ENCODE measurements at places on chromosomes 2 and 18. TPM values are rescaled to one million over a fixed set of nuclear protein-coding genes. Genes with fewer than 3 reads are reported as not detected.

DNA sequence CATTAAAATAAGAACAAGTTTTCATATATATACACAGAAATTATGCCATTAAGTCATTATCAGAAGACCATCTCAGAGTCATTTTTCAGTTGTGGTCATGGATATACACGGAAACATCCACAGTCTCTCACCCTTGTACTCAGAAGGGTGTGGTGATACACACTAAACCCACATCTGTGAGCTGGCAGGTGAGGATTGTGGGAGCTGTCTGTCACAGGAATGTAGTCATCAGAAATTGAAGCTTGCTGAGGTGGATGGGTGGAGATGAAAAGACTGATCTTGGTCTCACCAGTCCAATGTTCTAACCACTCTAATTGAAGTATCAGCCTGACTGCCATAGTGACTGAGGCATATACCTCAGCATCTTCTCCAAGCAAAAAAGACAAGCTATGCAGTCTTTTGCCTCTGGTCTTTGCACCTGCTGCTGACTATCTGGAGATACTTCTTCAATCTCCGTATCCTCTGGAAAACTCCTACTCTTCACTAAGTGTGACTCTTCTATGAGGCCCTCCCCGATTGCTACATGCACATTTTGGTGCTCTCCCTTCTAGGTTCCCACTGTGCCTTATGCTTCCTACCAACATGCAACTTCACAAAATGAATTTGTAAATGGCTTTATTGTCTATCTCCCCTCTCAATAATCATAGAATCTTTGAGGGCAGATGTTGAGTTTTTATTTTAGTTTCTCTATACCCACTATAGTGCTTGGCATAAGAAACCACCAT is 232.8 kb downstream of the DYM start:
- no peaks in the 10 kb centered on the region for H3K36me3 ChIP-seq
- ATAC-seq, result no peak
- H3K27ac ChIP-seq, result no peak overlapping the region
- H3K27me3 ChIP-seq, result no peaks in the 10 kb centered on the region
- H3K4me3 ChIP-seq, result no peak overlapping the region

- peak overlapping the region; percentile 95 for H3K4me3 ChIP-seq
- peak overlapping the region; percentile 57 for H3K27ac ChIP-seq
- H3K27me3 ChIP-seq, result no peaks in the 10 kb centered on the region
Observed at GRCh38 chr2:106192752-106193689, 1.1 kb downstream of the UXS1 start.

DNA sequence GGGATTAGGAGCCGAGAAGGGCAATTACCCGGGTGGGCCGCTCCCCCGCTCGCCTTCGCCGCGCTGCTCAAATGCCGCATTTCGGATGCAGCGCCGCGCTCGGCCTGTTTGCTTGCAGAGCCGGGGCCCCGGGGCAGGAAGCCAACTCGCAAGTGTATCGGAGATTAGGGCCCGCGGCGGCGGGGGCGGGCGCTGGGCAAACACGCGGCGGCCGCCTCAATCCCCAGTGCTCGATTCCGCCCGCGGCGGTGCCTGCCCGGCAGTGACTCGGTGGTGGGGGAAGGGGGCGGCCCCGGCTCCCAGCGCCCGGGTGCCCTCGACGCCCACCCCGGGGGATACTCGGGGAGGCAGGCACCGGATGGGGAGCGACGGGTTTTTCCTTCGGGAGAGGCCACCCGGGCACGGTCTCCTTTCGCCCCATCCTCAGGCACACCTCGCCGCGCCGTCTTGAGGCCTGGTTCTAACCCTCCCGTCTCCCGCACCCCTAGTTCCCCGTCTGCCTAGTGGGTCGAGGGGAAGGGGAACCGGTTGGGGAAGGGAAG is 26.6 kb upstream of the NOTO start:
- ATAC-seq, result peak; percentile 38
- peak overlapping the region; percentile 63 for H3K4me3 ChIP-seq
- peaks cover 15% of the 10 kb centered on the region for H3K4me1 ChIP-seq
- no peaks in the 10 kb centered on the region for H3K36me3 ChIP-seq
- peak overlapping the region; percentile 71 for H3K27ac ChIP-seq

DNA sequence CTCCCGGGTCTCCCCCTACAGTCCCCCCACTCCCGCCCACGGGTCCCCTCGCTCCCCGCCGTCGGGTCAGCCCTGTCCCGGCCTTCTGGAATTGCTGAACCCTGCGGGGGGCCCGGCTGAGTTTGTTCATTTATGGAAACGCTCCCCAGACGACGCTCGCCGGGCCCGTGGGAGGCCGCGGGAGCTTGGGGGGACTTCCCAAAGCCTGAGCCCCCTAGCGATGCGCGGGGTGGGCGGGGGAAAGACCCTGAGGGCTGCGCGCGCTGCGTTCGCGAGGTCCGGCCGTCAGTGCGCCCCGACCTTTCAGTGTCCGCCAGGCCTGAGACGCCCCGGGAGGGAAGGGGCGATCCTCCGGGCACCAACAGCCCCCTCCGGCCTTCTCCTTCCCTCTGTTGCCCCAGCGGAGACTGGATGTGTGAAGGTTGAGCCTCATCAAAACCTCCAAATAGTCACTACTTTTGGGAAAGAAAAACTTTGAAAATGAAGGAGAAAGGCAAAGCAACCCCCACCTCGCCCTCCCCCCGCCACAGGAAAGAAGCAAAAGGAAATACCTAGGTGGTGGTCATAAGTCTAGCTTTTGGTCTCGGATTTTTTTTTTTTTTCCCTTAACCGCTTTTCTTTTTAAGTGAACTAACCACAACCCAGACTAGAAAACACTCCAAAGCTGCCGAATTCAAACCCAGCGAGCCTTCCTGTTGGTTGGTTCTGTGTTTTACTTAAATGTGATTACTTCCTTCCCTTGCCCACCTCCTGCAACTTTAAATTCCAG is 509 bp upstream of the CYS1 start:
- ATAC-seq, result peak; percentile 9
- peak overlapping the region; percentile 83 for H3K4me3 ChIP-seq

GRCh38 chr2:137705296-137705695 is 259.0 kb upstream of the HNMT start:
- H3K27me3 ChIP-seq, result no peaks in the 10 kb centered on the region
- H3K36me3 ChIP-seq, result no peaks in the 10 kb centered on the region
- ATAC-seq, result no peak

DNA sequence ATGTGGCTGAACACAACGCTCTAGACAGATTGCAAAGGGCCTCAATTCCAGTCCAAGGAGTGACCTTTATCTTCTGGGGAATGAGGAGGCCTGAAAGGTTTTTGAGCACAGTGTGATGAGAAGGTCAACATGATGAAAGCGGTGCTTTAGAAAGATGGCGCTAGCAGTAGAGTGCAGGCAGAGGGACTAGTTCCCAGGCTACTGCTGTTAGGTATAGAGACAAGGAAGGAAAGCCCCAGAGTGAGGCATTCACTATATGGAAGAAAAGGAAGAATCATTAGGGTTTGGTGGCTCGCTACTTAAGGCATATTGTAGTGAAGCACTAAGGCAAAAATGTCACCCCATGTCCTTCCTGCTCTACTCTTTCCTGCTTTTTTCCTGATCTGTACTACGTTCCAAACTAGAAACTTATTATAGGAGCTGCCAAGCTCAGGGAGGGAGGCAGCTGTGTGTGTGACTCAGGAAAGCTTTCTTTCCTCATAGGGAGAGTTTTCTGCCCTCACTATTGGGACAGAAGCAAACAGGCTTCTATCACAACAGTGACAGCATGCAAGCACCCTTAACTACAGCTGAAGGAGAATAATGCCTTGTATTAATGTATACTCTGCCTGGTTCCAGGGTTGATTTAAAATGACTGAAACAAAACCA is 160.8 kb upstream of the CAVIN2 start:
- H3K27me3 ChIP-seq, result no peaks in the 10 kb centered on the region
- peak; percentile 51 for ATAC-seq
- H3K36me3 ChIP-seq, result no peaks in the 10 kb centered on the region
- no peak overlapping the region for H3K4me3 ChIP-seq

GRCh38 chr2:228056293-228057097 is 125.0 kb downstream of the SPHKAP start:
- ATAC-seq, result no peak
- no peak overlapping the region for H3K27ac ChIP-seq
- H3K4me1 ChIP-seq, result no peaks in the 10 kb centered on the region
- H3K4me3 ChIP-seq, result no peak overlapping the region

- H3K4me3 ChIP-seq, result no peak overlapping the region
- H3K27ac ChIP-seq, result no peak overlapping the region
Observed at GRCh38 chr18:6569813-6570212, 155.1 kb upstream of the L3MBTL4 start.

The RASGRP3 gene
- total RNA-seq, result 6.9 TPM

The NDC80 gene
- total RNA-seq, result not detected

The CHN1 gene
- 35.8 TPM for total RNA-seq

The REG1B gene
- not detected for total RNA-seq

The CCDC85A gene
- 3.2 TPM for total RNA-seq

The RNU2-63P gene
- total RNA-seq, result not detected

The STPG4 gene
- total RNA-seq, result not detected
